Kidney epithelial cell (primary cell): ENCODE measurements at places on chromosomes 7 and 10. TPM values are rescaled to one million over a fixed set of nuclear protein-coding genes. Genes with fewer than 3 reads are reported as not detected.

KLF14 gene
- total RNA-seq = 0.07 TPM in 1 of 2 replicates, not detected in the other

ANKRD2 gene
- total RNA-seq = 0.08 TPM in 1 of 2 replicates, not detected in the other

ZNF273 gene
- 3.8 and 5.3 TPM in 2 replicates for total RNA-seq

PLOD3 gene
- total RNA-seq = 95.6 and 102 TPM in 2 replicates

KIAA1549 gene
- 5.8 and 7.6 TPM in 2 replicates for total RNA-seq

NUTM2B gene
- total RNA-seq = 2.0 TPM in 1 of 2 replicates, not detected in the other

PLEKHS1 gene
- total RNA-seq = not detected in 2 replicates

GRM8 gene
- 0.17 and 0.21 TPM in 2 replicates for total RNA-seq

TMEM176A gene
- 13.3 and 18.9 TPM in 2 replicates for total RNA-seq

GHRHR gene
- total RNA-seq = not detected in 2 replicates

SFRP5 gene
- not detected in 2 replicates for total RNA-seq

CALHM1 gene
- not detected in 2 replicates for total RNA-seq

NDUFB2 gene
- total RNA-seq = 213 and 221 TPM in 2 replicates

PRRT4 gene
- 0.07 TPM in 1 of 2 replicates, not detected in the other for total RNA-seq

ARPC1A gene
- total RNA-seq = 185 and 216 TPM in 2 replicates
